ENCODE measurements at places on chromosomes 3 and 15. TPM values are rescaled to one million over a fixed set of nuclear protein-coding genes. Genes with fewer than 3 reads are reported as not detected.
A peak's percentile ranks its signal among the peaks of the same experiment; 100 is the strongest.

DNA sequence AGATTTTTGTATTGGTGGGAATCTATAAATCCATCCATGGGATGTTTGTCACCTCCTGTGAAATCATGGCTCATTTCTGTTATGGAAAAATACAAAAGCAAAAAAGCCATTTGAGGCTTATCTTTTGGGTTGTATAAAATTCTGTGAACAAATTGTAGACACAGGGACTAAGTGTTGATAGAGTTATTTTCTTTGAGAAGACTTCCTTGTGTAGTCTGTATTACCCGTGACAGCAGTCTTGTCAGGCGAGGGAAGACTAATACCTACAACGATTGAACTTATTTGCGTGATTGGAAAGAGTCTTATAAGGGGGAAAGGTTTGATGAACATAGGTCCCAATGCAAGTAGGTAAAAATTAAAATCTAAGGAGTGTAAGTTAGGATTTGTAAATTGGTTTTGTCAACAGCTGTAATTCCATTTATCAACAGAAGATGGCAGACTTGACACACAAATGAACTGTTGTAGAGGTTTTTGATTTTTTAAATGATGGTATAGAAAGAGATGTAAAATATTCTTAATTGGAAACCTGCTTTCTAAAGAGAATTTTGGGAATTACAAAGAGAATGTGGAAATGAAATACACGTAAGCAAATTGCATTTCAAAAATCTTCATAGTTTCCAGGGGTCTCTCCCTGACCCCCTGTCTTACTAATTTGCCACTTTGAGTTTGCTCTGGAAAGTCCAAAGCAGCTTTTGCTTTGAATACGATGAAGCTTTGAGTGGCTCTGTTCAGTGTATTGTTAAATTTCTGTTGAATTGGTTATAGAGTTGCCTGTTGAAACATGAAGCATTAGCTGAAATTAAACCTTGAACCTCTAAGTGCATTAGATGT lies 33.2 kb downstream of the SLC25A26 start:
- DNase-seq, result peak; percentile 68

DNA sequence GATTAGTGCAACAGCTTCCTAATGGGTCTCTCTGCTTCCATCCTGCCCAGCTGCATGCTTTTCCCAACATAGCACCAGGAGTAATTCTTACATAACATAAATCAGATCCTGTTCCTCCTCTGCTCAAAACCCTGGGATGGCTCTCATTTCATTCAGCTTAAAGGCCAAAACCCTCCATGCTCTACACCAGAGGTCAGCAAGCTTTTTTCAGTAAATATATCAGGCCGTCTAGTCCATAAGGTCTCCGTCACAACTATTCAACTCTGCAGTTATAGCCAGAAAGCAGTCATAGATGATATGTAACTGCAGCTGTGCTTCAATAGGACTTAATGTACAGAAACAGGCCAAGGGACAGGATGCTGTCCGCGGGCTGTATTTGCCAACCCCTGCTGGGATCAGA lies 202.8 kb upstream of the UBE2E2 start:
- no peak for DNase-seq

DNA sequence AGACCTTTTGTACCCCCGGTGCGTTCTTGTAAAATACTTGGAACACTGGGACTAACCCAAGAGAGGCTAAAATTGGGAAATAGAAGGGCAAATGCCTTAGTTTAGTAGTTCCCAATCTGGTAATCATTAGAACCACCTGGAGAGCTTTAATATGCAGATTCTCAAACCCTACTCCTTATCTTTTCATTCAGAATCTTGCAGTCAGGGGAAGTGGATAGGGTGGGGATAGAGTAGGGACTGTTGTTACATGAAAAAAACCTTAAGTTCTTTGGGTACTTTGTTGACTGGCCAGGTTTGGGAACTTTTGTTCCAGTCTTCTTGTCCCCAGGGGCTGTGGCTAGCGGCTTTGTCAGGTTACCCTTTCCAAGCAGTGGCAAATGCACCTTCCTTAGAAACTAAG lies 15.9 kb downstream of the MAPKBP1 start:
- DNase-seq, result no peak

- no peak for DNase-seq
These were observed 514.7 kb upstream of the SGO1 start for GRCh38 chr3:20700714-20701113.

The ZMYND10 gene
- total RNA-seq, result 0.20 TPM

- DNase-seq, result peak; percentile 81
These were observed 37.2 kb downstream of the AADACL2 start for GRCh38 chr3:151770956-151771355.

- DNase-seq, result no peak
These were observed 35.8 kb downstream of the MGLL start for GRCh38 chr3:127786353-127787070.

All from lung microvascular endothelial cell (primary cell).